GM13976 (cell line): ENCODE measurements at places on chromosomes 12 and 14.

DNA sequence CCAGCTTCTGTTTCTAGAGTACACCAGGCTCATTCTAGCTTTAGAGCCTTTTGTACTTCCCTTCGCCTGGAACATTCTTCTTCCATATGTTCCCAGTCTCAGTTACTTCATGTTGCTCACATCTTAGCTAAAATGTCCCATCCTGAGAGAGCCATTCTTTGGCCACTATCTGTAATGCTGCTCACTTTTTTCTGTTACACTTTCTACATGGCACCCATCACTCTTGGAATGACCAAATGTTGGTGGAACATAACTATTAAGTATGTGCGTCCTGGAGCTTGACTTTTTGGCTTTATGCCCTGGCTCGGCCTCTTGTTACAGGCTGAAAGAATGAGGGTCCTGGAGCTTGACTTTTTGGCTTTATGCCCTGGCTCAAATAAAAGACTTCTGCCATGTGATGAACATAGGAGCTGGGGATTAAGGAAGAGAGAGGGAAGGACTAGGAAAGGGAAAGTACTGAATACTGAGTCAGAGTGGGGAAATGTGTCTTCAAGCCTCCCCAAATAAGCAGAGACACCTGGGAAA is 442.9 kb upstream of the ATP2B1 start:
- no peak for DNase-seq

- DNase-seq = no peak
These were observed 327.0 kb downstream of the SEC23A start for GRCh38 chr14:38775986-38776385.

DNA sequence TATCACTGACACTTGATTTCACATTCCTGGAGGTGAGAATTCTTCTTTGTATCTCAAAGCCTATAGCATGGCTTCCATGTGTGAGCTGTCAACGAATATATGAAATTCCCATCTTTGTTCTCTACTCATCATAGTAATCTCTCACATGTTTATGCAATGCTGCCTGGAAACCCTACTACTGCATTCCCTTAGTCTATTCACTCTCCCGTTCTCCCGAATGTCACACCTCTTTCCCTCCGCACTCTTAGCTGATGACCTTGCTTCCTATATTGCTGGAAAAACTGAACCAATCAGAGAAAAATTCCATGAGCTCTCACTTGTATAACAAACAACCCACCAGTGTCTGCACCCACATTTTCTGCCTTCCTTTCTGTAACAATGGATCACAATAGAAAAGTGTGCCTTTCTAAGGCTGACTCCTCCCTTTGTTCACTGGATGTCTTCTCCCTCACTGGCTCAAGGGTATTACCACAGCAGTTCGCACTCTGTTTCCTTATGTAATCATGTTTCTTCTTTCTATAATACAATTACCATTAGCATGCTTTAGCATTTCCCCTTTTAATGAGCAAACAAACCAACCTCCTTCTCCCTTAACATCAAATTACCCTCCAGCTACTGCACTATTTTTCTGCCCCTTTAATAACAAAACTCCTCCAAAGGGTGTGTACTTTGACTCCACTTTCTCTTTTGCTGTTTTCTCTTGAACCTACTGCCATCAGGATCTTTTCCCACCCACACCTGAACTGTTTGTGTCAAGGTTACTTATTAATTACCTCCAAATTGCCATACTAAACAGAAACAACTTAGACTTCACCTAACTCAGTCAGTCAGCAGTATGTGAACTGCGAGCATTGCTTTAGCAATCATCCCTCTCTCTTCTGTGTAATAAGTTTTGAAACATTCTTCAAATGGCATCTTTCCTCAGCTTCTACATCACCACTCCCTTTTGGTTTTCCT is 63.9 kb upstream of the CCDC196 start:
- no peak for DNase-seq

DNA sequence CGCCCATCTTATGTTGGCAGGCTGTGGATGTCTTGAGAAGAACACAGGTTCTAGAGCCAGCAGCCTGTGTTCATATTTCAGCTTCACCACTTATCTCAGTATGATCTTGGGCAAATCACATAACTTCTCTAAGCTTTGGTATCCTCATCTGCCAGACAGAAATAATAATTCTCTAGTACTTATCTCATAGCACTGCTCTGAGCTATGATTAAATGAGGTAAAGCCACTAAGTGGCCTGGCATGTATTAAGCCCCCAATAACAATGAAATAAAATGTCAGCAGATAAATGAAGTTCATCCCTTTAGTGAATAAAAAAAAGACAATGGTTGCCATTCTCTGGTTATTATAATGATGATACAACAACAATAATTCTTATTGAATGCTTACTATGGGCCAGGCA is 104.9 kb upstream of the EEA1 start:
- no peak for DNase-seq

DNA sequence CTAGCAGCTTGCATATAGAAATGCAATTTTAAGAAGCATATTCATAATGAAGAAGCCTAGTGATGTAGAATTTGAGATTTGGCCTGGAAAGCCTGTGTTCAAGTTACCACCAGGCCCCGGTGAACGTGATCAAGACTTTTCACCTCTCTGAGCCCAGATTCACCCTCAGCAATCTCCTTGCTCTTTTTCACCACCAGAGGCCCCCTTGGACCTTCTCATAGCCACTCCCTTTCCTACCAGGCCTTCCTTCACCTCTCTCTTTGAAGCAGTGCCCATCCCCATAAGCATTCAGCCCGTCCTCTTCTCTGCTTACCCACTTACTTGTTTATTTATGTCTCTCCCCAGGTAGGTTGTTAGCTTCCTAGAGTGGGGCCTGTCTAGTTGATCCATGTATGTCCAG is 1280.9 kb downstream of the AACS start:
- no peak for DNase-seq

DNA sequence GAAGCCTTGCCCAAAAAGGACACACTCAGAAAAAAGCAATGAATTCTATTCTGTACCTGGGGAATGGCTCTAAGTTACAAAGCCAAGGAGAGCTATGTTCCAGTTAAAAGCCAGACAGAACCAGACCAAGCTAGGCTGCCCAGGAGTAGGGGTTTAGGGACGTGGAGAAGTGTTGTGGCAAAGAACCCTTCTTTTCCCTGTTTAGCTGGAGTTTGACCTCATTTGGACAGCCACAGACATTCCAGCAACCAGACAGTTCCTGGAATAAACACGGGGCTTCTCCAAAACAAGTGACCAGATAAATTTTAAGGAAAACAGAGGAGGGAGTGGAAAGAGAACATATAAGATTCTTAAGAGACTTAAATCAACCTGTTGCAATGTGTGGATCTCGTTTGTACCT is 62.3 kb downstream of the GCH1 start:
- DNase-seq = no peak

DNA sequence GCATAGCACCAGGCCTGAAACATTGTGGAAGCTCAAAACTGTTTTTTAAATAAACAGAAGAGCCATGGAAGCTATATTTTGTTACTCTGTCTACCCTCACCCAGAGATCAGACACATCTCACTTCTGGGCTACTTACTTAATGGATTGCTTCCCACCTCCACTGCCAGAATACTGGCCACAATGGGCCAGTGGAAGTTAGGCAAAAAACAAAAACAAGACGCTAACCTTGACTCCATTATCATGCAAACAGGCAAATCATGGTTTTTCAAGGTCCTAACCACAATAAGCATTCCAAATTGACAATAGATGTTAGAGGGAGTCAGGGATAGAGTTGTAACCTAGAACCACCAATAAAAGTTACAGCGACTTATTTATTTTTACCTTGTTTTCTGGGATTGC is 52.7 kb upstream of the PTCSC3 start:
- no peak for DNase-seq

- no peak for DNase-seq
These were observed 41.1 kb downstream of the ACSM4 start for GRCh38 chr12:7344833-7345606.
